ENCODE measurements at places on chromosomes 5 and 9. TPM values are rescaled to one million over a fixed set of nuclear protein-coding genes. Genes with fewer than 3 reads are reported as not detected.
A peak's percentile ranks its signal among the peaks of the same experiment; 100 is the strongest.

DNA sequence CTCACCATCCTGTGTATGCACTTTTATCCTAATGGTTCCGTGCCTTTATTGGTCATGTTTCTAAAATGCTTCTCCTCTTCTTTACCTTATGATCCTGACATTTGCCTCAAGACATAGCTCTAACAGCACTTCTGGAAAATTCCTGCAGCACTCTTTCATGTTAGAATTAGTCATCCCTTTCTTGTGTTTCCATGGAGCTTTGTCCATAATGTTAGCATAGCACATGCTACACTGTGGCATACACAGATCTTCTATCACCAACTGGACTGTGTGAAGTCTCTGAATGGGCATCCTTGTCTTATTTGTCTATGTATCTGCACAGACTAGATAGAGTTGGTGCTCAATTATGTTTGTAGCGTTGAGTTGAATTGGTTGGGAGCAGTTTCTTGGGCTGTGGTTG, 2.0 kb downstream of the SCGB3A2 start:
- no peak for DNase-seq

GRCh38 chr9:130263601-130264413, 1.8 kb upstream of the HMCN2 start:
- no peak for DNase-seq

DNA sequence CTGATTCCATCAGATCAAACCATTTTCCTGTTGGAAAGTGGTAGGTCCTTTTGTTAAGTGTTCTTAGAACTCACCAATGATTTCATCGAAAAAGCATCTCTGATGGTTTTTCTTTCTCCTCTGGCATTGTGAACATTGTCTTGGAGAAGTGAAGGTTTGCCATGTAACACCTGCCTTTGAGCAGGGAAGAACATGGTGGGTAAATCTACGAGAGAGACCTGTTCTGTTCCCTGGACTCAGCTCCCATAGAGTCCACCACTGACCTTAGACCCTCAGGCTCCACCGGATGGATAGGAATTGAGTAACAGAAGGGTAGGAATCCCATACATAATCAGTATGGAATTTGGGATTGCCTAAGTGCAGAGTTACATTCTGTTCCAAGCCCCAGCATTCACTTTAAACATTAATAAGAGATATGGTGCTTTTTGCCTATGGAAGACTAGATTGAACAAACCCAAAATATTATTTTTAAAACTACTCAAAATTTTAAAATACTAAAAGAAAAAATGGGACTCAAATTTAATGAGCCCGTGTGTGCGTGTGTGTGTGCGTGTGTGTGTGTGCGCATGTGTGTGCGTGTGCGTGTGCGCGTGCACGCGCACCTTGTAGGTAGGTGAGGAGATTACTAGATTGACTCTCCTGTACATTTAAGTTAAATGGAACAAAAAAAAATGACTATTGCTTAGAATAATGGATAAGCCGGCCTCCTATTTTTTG, 92.0 kb downstream of the C9orf152 start:
- no peak for DNase-seq

DNA sequence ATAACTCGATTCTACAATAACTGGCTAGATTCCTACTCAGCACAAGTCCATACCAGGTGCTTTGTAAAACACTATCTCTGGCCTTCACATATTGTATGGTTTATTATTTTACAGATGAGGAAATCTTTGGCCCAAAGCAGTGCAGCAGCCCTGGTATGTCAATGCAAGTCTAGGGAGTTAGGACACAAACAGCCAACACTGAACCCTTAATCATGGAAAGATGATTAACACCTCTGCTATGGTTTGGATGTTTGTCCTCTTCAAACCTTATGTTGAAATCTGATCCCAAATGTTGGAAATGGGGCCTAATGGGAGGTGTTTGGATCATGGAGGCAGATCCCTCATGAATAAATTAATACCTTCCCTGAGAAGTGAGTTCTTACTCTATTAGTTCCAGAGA, 76.6 kb downstream of the MAPKAP1 start:
- no peak for DNase-seq

DNA sequence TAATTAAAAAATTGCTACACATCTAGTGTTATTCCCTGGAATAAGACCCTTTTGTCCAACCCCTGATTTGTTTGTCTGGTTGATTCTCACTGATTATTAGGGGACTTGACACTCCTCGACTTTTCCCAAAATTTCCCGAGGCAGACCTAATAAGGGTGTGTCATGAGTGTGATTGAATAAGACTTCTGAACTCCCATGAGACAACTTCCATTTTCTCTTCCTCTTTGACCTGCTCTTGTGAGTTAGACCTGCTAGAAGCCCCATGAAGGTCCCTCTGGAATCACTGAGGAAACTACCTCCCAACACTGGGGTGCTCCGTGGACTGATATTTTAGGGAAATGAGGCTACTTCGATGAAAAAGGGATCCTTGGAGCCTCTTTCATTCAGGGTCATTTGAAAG, 83.4 kb downstream of the MUSK start:
- no peak for DNase-seq

DNA sequence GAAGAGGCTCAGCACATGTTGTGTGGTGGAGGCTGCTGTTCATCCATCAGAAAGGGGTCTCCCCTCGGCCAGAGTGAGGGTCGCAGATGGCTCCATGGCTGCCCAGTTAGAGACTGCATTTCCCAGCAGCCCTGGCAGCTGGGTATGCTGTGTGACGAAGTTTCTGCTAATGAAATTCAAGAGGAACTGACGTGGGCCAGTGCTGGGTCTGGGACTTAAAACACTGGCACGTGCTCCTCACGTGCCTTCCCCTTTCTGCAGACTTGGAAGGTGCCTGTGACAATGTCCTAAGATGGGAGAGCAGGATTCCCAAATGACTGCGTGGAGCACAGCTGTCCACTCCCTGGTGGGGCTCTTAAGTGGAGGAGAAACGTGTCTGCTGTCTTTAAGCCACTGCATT, 114.5 kb upstream of the RAPGEF1 start:
- no peak for DNase-seq

DNA sequence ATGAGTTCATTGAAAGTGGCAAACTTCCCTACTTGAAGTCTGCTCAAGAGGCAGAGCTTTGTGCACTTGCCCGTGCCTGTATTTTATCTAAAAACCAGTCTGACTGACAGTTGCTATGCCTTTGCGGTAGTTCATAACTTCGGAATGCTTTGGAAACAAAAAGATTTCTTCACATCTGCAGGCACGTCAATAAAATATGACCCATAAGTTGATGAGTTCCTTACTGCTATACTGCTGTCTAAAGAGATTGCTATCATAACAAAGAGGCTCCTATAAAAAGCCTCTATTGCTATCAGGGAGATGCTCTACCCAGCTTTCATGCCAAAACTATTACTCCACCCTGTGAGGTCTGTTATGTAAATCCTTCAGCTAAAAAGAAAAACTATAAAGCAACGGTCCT, 25.4 kb upstream of the RNF20 start:
- no peak for DNase-seq

- DNase-seq = no peak
Observed at GRCh38 chr5:9547122-9547947, 1.5 kb upstream of the SEMA5A start.

GRCh38 chr5:107796797-107797196, 126.1 kb upstream of the EFNA5 start:
- DNase-seq = no peak

DNA sequence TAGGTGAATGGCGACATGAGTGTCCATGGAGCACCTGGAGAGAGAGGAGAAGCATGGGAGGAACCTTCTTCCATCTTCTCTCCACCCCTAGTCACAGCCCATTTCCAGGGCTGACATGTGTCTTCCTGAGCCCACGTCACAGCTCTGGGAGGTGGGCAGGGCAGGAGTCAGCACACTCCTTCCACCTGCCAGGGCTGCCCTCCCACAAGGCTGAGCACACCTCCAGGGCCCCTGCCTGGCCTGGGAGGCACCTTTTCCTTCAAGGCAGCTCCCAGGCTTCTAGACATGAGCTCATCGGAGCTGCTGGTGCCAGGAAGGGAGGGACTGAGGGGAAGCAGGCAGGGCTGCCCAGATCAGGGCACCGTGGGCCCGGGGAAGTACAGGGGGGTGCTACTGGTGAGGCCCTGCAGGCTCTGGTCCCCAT, 13.6 kb upstream of the SYNPO start:
- DNase-seq = no peak

DNA sequence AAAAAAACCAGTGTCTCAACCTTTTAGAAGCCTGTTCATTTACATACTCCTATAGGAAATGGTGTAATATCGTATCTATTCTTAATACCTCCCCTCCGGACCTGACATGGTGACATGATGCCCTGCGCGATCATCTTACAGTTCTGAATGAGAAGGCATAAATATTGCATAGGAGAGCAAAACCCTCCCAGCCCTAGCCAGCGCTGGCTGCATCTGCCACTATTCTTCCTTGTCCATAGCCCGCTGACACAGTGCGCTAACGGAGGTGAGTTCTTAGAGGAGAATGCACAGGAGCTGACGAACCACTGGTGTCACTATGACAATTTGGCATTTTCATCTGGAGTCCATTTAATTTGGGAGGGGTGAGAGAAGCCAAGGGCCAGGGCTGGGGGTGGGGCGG, 290.1 kb downstream of the EFNA5 start:
- no peak for DNase-seq

- DNase-seq = no peak
Observed at GRCh38 chr5:9692576-9692975, 62.4 kb upstream of the TAS2R1 start.

DNA sequence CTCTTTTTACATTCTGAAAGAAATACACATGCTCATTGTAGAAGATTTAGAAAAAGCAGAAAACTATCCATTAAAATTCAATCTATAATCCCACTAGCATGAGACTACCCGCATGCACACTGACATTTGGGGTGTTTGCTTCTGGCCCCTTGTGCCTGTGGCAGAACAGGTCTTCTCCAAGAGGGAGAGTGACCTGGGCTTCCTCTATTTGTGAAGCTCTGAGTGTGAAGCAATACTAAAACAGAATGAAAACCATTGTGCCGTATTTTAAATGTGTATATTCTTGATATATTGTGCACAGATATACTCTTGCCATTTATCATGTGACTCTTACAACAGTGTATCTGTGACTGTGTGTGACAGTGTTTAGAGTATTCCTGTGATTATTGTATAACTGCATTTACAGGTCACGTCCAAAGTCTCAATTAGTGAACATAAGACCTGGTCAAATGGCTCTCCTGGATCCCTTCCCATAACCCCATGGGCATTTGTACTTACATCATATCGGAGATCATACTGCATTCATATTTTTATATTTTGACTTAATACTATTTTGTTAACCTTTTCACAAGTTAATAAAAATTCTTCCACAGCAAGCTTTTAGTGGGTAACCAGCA, 14.7 kb upstream of the CPEB4 start:
- no peak for DNase-seq

DNA sequence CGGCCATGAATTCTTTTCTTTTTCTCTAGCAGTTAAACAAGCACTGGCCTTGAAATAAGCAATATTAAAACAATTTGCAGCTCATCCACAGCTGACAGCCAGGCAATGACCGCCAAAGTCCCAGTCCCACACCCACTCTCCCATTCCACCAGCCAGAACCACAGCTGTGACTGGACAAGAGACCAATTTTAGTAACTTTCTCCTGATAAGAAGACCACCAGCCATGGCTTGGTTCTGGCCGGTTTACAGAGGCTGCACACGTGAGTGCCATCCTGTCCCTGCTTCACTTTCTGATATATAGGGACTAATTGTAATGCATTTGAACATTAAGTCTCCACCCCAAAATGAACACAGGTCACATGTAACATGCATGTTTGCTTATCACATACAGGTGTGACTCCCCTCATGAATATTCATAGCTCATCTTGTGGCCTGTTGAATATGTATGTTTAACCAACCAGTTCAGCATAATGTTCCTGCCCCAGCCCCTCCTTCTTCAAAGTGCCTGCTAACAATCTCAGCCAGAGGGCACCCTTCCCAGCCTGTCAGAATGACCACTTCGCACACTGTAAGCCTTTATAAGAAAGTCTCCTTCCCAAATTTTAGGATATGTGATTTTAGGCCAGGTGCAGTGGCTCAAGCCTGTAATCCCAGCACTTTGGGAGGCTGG, 23.9 kb upstream of the FANCC start:
- no peak for DNase-seq

- peak; percentile 78 for DNase-seq
Observed at GRCh38 chr9:126704892-126705766, 91.4 kb downstream of the LMX1B start.

DNA sequence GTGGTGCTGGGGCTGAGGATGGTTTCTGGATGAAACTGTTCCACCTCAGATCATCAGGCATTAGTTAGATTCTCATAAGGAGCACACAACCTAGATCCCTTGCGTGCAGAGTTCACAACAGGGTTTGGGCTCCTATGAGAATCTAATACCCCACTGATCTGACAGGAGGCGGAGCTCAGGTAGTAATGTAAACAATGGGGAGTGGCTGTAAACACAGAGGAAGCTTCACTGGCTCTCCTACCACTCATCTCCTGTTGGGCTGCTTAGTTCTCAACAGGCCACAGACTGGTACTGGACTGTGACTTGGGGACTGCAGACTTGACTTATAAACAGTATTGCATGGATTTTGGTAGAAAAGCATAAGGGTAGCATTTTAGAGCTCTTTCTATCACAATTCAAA, 870.7 kb upstream of the CDH10 start:
- no peak for DNase-seq

DNA sequence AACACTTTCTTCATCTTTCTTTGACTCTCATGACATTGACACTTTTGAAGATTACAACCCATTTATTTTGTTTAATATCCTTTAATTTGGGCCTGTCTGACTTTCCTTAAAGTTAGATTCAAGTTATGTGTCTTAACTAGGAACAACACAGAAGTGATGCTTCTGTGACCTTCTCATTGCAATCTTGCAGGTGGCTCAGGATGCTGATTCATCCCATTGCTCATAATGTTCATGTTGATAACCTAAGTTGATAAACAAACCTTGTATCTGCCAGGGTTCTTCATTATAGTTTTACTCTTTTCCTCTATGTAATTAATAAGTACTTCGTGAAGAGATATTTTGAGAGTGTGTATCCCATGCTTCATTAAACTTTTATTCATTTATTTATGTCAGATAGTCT, 107.2 kb upstream of the SHB start:
- DNase-seq = no peak

DNA sequence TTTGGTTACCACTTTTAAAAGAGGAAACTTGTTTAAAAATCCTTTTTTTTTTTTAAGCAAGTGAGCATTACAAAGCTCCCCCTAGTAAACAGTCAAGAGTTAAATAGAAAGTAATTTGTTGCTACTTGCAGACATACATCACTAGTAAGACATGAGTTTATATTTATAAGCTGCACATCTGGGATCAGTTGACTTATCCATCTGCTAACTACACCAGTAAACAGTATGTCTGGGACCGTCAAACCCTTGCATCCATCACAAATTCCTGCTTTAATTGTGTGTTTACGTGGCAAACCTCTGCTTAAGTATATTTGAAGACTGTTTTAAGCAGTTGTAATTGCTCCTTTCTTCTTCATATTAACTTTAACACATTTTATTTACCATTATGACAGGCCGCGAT, 146.8 kb downstream of the EBF1 start:
- no peak for DNase-seq

Gene GPX3
- not detected for total RNA-seq

Gene ANKRD33B
- total RNA-seq = 29.6 TPM

Gene PTPA
- total RNA-seq = 107 TPM

Gene SPATA31E1
- not detected for total RNA-seq

Gene GRM6
- total RNA-seq = not detected

Gene QRFP
- total RNA-seq = not detected

Gene CCL19
- total RNA-seq = not detected

Gene RNF183
- not detected for total RNA-seq

Gene TPPP
- total RNA-seq = 0.37 TPM

Gene SPAAR
- not detected for total RNA-seq
